Fibroblast of skin of left biceps (primary cell): ENCODE measurements at places on chromosomes 16 and 17.

DNA sequence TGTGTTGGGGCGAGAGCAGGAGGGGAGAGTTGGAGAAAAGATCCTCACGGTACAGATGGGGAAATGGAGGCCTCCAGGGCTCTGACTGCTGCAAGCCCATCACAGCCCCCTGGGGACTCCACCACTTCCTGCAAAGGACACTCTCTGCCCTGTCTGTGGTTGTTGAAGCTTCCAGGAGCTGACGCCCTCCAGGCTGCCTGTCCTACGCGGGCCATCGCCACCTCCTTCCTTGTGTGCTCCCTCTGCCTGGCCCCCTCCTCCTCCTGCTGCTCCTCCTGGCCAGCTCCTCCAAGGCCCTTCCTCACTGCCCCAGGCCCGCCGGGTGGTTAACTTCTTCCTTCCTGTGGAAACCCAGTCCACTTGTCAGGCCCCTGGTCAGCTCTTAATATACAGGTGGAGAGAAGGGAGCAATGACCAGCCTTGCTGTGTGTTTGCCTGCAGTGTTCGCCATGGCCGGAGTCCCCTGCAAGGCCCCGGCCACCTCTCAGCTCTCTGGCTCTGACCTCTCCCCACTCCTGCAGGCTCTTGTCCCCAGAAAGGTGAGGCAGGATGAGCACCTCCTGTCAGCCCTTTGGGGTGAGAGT lies 18.4 kb upstream of the STAC2 start:
- DNase-seq: no peak

- DNase-seq: no peak
Measured at GRCh38 chr17:68257934-68258333, 10.1 kb downstream of the AMZ2 start.

- DNase-seq: no peak
Measured at GRCh38 chr16:48636521-48636920, 26.5 kb upstream of the N4BP1 start.

DNA sequence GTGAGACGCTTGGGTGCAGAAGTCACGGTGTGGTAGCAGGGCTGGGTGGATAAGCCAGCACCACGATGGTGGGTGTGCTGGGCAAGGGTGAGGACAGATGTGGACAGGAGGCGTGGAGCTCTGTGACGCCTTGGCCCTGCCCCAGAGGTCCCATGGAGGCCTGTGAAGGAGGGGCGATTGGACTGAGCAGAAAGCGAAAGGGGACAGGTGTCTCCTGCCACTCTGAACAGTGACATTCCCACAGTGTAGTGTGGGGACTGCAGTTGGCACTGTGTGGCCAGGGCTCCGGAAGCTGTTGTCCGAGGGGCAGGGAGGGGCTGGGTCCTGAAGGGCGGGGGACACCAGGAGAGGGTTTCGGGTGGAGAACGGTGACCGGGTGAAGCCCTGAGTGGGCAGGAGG lies 7.3 kb downstream of the TBC1D24 start:
- no peak for DNase-seq

GRCh38 chr17:38881600-38882191 lies 11.8 kb downstream of the LASP1 start:
- DNase-seq: no peak

DNA sequence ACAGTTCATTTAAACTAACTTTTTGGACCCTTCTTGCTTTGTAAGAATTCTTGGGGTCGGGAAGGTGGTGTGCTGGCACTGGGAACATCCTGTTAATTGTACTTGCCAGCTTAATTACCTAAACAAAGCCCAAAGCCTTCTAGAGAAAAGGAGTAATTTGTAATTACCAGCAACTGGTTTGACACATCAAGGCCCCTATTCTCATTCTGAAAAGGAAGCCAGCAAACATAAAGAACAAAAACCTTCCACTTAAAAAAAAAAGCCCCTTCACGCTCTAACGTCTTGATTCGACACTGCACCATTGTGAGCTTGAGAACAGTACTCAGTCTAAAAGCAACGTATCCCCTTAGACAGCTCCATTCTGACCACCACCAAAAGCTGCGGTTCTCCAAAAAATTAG lies 74.7 kb upstream of the RPH3AL start:
- DNase-seq: no peak

- no peak for DNase-seq
Measured at GRCh38 chr16:30429418-30429677, 482 bp downstream of the DCTPP1 start.

DNA sequence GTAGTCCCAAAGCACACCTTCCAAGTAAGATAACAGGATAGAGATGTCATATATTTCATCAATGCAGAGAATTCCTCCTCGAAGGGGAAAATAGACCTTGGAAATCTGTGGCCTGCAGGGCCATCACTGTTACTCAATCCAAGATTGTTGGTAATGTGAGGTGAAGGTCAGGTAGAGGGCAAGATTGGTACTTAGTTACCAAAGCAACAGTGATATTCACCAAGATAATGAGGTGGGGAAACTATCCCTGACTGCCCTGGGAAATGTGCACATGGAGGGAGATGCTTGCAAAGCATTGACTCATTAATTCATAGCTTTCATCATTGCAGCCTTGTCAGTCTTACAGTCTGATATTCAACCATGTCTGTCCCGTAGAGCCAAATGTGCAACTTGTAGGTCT lies 234.1 kb upstream of the MON1B start:
- DNase-seq: no peak

- DNase-seq: peak; percentile 63
Measured at GRCh38 chr16:81035398-81035974, at the start of gene ATMIN. Gene ATMIN (plus strand): TSS chr16:81035842. CDS start chr16:81035871, 29 bp downstream.
